ENCODE measurements at places on chromosomes 1 and 21. TPM values are rescaled to one million over a fixed set of nuclear protein-coding genes. Genes with fewer than 3 reads are reported as not detected.

INAVA gene
- polyA plus RNA-seq, result 2.0 TPM

FMO2 gene
- polyA plus RNA-seq, result 1.2 TPM

IFNLR1 gene
- 0.10 TPM for polyA plus RNA-seq

ABCA4 gene
- 0.59 TPM for polyA plus RNA-seq

WDR77 gene
- 36.1 TPM for polyA plus RNA-seq

FCGR3B gene
- 0.33 TPM for polyA plus RNA-seq

NKAIN1 gene
- 1.3 TPM for polyA plus RNA-seq

NT5C1A gene
- polyA plus RNA-seq, result 9.0 TPM

ETV3L gene
- polyA plus RNA-seq, result not detected

LAMB3 gene
- 0.70 TPM for polyA plus RNA-seq

ACTN2 gene
- polyA plus RNA-seq, result 2,397 TPM

KRTAP12-2 gene
- polyA plus RNA-seq, result not detected

AIRE gene
- polyA plus RNA-seq, result not detected

FMOD gene
- polyA plus RNA-seq, result 75.8 TPM

TSPEAR gene
- 0.13 TPM for polyA plus RNA-seq

SPRR2G gene
- not detected for polyA plus RNA-seq

DENND2C gene
- polyA plus RNA-seq, result 10.1 TPM

SLC37A1 gene
- polyA plus RNA-seq, result 2.7 TPM

OR2T11 gene
- not detected for polyA plus RNA-seq

AGTRAP gene
- polyA plus RNA-seq, result 18.2 TPM

PROK1 gene
- polyA plus RNA-seq, result not detected

CASZ1 gene
- 59.0 TPM for polyA plus RNA-seq

COL8A2 gene
- 8.9 TPM for polyA plus RNA-seq

SEC16B gene
- 6.3 TPM for polyA plus RNA-seq

AKIRIN1 gene
- 37.3 TPM for polyA plus RNA-seq

TMIGD3 gene
- polyA plus RNA-seq, result 0.24 TPM

LCE6A gene
- polyA plus RNA-seq, result not detected

BACH1 gene
- 25.6 TPM for polyA plus RNA-seq

LRRC8B gene
- polyA plus RNA-seq, result 3.1 TPM

ZSWIM5 gene
- 0.57 TPM for polyA plus RNA-seq

SLC27A3 gene
- 18.1 TPM for polyA plus RNA-seq

CFHR2 gene
- not detected for polyA plus RNA-seq

SLC44A3 gene
- polyA plus RNA-seq, result 4.1 TPM

OR2L5 gene
- not detected for polyA plus RNA-seq

SGIP1 gene
- polyA plus RNA-seq, result 1.6 TPM

EPS8L3 gene
- polyA plus RNA-seq, result not detected

SMPDL3B gene
- polyA plus RNA-seq, result 0.23 TPM

CDA gene
- 0.18 TPM for polyA plus RNA-seq

ZBTB21 gene
- 5.1 TPM for polyA plus RNA-seq

SYF2 gene
- polyA plus RNA-seq, result 56.5 TPM

OR14K1 gene
- not detected for polyA plus RNA-seq

MPL gene
- 0.22 TPM for polyA plus RNA-seq

KLHDC7A gene
- polyA plus RNA-seq, result not detected

SYCP1 gene
- polyA plus RNA-seq, result not detected

HPDL gene
- polyA plus RNA-seq, result 2.1 TPM

RXFP4 gene
- polyA plus RNA-seq, result not detected

CDCA8 gene
- polyA plus RNA-seq, result 7.0 TPM

KLF17 gene
- 0.13 TPM for polyA plus RNA-seq

SPRR2A gene
- not detected for polyA plus RNA-seq

Measured in forelimb muscle (tissue), 1 donor.